Eye (tissue), 1 donor: ENCODE measurements at places on chromosomes 2 and 18.

DNA sequence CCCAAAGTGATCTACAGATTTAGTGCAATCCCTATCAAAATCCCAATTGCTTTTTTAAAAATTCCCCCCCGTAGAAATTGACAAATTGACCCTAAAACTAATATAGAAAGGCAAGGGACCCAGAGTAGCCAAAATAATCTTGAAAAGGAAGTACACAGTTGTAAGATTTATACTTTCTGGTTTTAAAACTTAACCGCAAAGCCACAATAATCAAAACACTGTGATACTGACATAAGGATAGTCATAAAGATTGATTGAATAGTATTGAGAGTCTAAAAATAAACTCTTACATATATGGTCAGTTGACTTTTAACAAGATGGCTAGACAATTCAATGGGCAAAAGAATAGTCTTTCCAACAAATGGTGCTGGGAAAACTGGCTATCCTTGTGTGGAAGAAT lies 58.7 kb upstream of the GAREM2 start:
- DNase-seq: no peak

GRCh38 chr2:43490252-43490786 lies 105.5 kb downstream of the THADA start:
- DNase-seq: no peak

- no peak for DNase-seq
Observed at GRCh38 chr2:145906354-145906753, 1386.4 kb upstream of the ZEB2 start.

- DNase-seq: no peak
Observed at GRCh38 chr2:165313509-165313908, 74.3 kb downstream of the SCN2A start.

- no peak for DNase-seq
Observed at GRCh38 chr2:140023291-140023690, 1243.1 kb upstream of the NXPH2 start.

DNA sequence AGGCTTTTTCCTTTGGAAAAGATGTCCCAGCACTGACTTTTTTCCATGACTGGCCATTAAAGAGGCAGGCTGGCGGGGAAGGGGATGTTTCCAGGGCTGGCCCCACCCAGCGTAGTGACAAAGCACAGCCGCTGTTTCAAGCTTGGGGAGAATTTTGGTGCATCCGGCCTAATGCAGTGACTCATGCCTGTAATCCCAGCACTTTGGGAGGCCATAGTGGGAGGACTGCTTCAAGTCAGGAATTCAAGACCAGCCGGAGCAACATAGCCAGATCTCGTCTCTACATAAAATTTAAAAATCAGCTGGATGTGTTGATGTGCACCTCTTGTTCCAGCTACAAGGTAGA lies 78.0 kb upstream of the SH3BP4 start:
- no peak for DNase-seq
